ENCODE measurements at places on chromosomes 13 and 19.

- DNase-seq: no peak
Observed at GRCh38 chr13:100428986-100429385, 159.6 kb downstream of the GGACT start.

DNA sequence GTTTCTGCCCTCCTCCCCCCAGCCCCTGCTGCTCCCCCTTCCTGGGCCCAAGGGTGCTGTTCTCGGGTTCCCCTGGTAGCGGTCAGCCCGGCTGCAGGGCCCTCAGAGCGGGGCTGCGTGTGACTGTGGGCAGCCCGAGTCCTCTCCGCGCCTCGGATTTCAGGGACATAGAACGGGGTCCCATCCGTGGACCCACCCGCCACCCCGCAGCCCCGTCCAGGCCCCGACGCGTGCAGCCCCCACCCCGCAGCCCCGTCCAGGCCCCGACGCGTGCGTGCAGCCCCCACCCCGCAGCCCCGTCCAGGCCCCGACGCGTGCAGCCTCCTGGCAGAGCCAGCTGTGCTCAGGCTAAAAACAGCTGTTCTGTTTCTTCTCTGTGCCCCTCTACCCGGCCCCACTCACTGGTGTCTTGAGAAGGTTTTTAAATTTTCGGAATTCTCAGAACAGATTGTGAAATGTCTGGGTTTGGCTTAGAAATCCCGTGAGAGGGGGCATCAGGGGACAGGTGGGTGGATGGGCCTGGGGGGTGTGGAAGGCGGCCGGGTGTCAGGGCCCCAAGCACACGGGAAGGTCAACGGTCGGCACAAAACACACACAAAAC is 5.5 kb upstream of the PRTN3 start:
- DNase-seq: no peak

- DNase-seq: no peak
Observed at GRCh38 chr13:21336609-21337349, 122.3 kb downstream of the ZDHHC20 start.

DNA sequence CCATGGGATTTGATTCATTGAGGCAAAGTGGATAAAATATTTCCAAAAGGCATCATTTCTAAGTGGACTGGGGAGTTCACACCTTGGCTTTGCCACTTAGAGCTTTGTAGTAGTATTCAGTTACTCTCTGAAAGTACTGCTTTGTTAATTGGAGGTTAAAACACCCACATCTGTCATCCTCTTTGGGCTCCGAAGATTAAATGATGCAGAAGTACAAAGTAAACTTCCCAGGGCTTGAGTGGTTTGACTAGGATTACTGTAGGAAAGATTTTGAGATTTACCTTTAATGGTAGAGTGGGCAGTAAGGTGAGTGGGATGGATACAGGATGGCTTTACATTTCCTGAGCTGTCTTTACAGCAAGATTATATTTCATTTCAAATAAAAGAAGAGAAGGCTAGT is 42.4 kb downstream of the WASF3 start:
- no peak for DNase-seq

DNA sequence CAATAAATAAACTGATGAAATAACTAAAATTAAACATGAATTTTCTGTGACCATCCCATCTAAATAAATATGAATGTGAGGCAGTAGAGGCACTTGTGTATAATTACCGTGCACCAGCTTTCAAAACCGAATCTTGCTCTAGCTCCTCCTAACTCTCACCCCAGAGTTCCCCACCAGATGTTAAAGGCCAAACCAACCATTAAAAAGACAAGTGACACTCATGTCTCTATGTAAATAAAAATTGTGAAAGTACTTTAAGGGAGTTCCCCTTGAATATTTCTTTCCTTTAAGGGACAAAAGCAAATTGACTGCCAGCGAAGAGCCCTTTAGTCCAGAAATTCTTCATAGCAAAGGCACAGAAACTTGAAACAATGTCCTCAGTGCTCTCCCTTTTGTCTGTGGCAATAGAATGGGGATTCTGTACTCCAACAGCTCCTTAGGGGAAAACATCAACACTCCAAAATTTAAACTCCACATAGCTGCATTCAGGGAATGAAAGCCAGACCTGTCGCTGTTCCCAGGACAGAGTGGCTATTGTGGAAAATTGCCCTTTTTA is 101.7 kb upstream of the SOX21 start:
- DNase-seq: no peak

GRCh38 chr19:17450264-17451075 is 2.0 kb upstream of the TMEM221 start:
- DNase-seq: peak; percentile 3

GRCh38 chr13:32048816-32049215 is 17.2 kb downstream of the FRY start:
- DNase-seq: no peak

GRCh38 chr19:23314505-23315251 is 64.5 kb upstream of the ZNF724 start:
- no peak for DNase-seq

DNA sequence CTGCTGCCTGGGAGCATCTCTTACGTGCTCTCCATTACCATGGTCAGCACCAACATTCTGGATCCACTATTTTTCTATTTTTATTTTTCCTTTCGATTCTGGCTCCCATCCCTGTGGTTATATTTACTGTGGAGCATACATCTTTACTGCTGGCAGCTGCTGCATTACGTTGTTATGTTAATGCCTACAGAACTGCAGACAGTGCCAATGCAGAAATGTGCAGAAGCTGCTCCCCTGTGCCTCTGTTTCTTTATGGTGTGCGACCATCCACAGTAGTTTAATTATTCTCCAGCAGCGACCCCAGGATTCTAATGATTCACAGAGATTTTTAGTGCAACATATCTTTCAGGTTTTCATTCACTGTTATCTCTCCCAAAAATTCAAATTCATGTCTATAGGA is 911.7 kb upstream of the SLITRK6 start:
- no peak for DNase-seq

DNA sequence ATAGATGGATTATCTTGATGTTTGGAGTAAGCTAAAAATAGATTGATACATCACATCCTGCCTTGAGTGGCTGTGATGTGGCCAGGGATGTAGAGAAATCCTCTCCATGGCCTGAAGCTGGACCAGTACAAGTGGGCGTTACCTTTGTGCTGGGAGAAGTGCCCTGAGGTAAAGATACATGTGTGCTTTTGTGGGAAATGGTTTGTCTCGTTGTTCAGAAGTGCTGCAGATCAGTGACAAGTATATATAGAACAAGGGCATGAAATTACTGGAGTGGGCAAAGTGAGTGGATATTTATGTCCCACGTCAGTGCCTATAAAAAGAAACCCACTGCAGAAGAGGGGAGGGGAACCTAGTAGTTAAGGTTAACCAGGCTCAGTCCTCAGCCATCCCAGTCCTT is 12.2 kb upstream of the ZNF304 start:
- DNase-seq: peak; percentile 60

DNA sequence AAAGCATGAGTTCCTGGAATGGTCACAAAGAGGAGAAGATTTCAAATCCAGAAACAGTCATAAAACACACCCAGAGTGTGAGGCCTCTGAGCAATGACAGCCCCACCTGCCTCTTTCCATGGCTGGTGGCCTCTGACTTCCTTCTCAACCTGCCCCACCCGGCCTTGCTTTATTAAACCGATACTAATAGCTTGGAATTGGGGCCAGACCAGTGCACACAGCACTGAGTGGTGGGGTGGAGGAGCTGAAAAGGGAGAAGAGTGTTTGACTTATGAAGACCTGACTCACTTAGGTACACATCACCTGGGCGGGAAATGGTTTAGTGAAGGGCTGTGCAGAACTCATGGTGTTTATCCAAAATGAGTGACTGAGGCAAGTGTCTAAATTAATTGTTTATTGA is 20.7 kb upstream of the CEACAM6 start:
- DNase-seq: no peak

DNA sequence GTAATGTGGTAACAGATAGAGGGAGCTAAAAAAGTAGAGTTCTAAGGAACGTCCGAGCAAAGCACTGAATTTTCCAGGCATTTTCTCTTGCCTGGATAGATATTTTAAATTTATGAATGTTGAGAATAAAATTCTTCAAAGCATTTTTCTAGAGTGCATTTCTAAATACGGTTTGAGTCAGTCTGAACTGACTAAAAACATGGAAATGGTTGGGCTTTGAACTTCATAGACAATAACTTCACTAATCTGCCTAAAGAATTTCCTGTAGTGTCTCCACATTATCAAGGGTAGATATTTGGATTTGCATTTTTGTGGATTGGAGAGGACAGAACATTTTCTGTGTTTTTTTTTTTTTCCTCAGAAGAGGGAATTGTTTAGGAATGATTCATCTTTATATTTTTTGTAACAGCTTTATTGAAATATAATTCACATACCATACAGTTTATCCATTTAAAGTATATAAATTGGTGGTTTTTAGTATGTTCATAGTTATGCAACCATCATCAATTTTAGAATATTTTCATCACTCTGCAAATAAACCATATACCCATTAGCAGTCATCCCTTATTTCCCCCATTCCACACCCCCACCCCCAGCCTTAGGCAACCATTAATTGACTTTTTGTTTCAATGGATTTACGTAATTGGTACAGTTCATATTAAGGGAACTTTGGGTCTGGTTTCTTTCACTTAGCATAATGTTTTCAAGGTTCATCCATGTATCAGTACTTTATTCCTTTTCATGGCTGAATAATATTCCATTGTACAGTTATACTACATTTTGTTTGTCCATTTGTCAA is 20.7 kb downstream of the GARRE1 start:
- DNase-seq: peak; percentile 91

DNA sequence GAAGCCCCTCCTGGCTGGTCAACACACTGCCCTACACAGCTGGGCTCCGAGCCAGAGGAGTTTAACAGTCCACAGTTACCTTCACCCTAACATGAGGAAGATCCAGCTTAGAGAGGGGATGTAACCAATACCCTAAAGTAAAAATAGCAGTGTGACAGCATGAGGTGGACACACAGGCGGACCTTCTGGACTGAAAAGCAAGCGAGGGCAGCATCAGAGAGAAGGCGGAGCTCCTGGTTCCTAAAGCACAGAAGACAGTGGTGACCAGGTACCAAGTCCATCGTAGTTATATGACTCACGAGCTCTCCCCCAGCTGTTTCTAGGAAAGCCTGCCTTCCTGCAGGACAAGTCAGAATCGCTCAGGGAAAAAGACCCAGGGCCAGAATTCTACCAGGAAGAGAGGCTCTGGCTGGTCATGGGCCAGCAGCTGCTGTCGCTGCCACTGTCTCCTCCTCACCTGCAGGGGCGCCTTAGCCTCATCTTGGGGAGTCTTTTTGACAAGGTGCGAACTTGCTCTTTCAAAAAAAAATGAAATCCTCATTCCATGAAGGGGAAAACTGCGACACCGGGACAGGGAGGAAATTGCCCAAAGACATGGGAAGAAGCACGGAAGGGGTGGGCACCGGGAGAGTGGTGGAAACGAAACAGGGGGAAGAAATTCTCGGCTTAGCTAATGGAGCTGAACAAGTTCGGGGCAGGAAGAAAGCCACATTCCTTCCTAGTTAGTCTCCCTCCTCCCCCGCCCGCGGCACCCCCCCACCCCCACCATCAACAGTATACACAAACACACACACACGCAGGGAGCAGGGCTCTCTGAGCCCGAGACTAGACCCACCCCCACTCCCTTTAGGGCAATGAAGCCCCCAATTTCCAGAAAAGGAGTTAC is 1.7 kb downstream of the ELL start:
- peak; percentile 76 for DNase-seq

DNA sequence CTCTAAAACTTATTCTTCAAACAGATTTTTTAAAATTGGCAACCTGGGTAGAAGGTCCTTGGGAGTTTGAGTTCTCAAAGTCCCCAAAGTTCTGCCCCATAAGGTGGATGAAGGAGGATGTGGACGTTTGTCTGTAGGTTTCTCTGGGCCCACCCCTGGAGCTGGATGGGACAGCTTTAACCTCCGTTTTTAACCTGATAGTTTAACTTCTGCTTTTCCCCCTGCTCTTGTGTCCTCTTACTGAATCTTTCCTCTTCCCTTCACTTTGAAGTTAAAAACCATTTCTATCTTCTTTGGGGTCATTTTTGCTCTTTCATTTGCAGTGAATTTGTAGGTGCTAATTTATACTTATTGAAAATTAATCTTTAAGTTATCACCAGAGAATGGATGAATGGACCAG is 79.1 kb downstream of the ESD start:
- no peak for DNase-seq

GRCh38 chr13:109874484-109875454 is 88.4 kb upstream of the IRS2 start:
- DNase-seq: peak; percentile 45

- peak; percentile 10 for DNase-seq
Observed at GRCh38 chr13:99386911-99387788, 80.0 kb upstream of the GPR183 start.

GRCh38 chr19:29365836-29366417 is 153.0 kb upstream of the UQCRFS1 start:
- DNase-seq: no peak

DNA sequence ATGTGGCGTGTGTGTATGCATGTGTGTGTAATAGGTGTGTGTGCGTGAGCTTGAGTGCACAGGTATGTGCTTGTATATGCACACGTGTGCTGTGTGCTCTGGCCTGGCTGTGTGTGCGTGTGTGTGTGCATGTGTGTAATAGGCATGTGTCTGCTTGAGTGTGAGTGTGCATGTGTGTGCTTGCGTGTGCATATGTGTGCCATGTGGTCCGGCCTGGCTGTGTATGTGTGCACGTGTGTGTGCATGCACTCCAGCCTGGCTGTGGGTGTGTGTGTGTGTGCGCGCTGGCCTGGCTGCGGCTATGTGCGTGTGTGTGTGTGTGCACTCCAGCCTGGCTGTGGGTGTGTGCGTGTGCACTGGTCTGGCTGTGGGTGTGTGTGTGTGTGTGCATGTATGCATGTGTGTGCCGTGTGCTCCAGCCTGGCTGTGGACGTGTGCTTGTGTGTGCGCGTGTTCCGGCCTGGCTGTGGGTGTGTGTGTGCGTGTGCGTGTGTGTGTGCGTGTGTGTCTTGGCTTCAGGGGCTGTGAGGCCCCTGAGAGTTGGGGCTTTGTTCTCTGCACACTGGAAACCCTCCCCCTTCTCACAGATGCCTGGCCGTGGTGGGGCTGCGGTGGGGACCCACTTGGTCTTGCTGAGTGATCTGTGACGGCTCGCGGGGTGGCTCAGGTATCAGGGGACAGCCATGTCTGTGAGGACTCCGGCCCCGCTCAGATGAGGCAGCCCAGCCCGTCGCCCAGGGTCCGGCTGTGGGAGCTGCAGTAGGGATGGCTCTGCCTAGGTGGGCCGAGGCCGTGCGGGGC is 8.2 kb downstream of the SPPL2B start:
- DNase-seq: no peak

DNA sequence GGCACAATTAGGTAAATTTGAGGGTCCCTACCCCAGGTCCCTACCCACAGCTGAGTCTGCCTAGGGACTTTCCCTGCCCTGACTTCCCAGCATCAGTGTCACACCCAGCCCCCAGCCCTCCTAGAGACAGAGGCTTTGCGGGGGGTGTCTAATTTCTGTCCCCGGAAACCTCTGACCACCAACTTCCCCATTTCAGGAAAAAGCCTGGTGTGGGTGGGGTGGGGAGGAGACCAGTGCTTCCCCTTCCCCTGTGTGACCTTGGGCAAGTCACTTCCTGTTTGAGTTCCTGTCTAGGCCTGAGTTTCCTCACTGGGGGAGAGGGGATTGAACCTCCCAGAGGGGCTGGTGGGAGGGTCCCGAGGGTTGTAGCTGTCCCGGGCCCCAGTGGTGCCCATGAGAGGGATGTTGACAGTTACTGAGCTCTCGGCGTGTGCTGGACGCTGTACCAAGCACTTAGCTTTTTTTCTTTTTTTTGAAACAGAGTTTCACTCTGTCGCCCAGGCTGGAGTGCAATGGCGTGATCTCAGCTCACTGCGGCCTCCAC is 7.9 kb downstream of the VASP start:
- no peak for DNase-seq

Measured in HCEC 1CT (cell line).